NCI-H69 (cell line): ENCODE measurements at places on chromosomes 12 and 14.
A peak's percentile ranks its signal among the peaks of the same experiment; 100 is the strongest.

- DNase-seq, result peak; percentile 9
Observed at GRCh38 chr14:20631880-20632389, 9.6 kb downstream of the OR6S1 start.

- DNase-seq, result peak; percentile 13
Observed at GRCh38 chr12:63863658-63864453, 19.4 kb downstream of the SRGAP1 start.

- no peak for DNase-seq
Observed at GRCh38 chr12:26595806-26596205, 237.2 kb downstream of the ITPR2 start.

DNA sequence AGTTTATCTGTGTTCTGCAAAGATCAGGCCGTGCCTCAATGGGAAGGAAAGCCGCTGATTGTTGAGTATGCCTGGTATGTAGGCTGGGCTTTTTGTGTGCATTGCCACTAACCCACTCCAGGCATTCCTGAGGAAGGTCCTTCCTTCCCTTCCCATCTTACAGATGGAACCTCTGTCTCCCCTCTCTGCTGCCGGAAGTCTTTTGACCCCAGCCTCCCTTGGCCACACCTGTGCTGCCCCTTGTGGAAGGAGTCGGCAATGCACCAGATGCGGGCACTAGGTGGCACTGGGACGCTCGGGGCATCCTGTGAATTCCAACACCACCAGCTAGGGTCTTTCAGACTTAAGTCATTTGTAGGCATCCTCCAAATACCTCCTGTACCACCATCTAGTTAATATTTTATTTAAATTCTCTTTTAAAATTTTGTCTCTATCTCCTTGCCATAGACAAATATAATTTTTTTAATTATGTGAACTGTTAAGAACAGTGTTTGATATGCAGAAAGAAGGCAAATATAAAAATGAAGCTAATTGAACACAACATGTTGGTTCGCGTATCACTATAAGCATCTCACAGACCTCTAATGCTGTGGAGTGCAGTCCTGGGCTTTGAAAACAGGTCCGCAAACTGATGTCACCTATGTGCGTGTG, 99.6 kb downstream of the RIN3 start:
- peak; percentile 71 for DNase-seq

DNA sequence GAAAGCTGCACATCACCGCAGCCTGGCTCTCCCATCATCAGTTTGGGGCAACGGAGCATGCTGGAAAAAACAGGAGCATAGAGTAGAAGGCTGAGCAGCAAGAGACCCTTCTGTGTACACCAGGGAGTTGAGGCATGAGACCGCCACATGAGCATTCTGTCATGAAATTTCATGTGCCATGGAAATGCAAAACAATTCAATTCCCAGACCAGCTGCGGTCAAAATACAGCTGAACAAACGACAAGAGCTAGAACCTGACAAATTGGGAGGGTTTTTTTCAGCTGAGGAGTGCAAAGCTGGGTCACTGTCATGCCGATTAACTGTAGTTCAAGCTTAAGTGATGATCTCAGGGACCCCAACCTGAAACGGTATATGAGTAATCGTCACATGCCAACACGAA, 37.1 kb downstream of the TMEM30B start:
- no peak for DNase-seq

- DNase-seq, result no peak
Observed at GRCh38 chr14:90587918-90588317, 191.1 kb downstream of the CALM1 start.
